Stimulated activated CD8-positive, alpha-beta memory T cell treated with anti-CD3 and anti-CD28 coated beads, Interleukin-4, amount 100 ng/mL, for 1 hour (primary cell): ENCODE measurements at places on chromosomes 4 and X.

DNA sequence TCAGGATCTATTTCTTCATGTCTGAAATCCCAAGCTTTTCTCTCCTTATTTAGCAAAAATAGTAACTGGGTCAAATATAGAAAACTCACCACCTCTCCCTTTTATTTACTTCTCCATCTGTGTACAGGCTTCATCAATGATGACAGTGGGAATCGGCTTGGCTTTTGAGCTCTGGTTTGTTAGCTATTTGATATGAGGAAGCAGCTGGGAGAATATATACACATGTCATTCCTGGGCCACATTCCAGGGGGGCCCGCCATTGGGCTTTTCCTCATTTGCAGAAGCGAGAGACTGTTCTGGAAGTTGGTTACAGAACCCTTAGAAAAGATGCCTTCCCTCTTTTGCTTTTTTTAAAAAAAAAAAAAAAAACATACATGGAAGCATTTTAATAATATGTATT, 107.4 kb upstream of the F9 start:
- DNase-seq: no peak

GRCh38 chrX:137565921-137566745, at the start of gene ZIC3:
Gene ZIC3, plus strand, starts transcription at chrX:137566127. Its CDS starts 565 bp downstream, at chrX:137566692.
- no peak for DNase-seq

DNA sequence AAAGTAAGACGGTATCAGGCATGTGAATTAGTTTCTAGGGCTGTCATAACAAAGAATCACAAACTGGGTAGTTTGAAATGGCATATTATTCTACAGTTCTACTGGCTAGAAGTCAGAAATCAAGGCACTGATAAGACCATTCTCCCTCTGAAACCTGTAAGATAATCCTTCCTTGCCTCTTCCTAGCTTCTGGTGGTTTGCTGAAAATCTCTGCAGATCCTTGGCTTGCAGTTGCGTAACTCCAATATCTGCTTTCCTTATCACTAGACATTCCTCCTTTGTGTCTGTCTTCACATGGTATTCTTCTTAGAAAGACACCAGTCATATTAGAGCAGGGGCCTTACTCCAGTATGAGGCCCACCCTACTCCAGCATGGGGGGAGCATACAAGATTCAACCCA, 19.6 kb upstream of the LCORL start:
- DNase-seq: no peak

GRCh38 chr4:26321373-26322221, 783 bp downstream of the RBPJ start:
- DNase-seq: no peak

DNA sequence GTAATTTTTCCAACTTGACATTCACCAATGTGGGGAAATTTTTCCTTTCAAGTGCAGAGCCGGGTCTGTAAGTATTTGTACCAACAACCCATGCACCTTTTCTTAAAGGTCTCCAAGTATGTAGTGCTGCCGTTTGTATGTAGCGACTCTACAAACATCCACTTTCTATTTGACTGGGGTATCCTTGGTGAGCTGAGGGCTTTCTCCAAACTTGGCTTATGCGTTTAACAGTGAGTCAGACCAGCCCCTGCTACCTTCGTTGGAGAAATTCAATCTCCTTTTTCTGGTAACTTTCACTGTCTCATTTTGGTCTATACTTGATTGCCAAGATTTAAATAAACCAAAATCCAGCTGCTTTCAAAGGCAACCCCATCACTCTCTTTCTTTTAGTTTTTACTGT, 34.9 kb downstream of the MGST2 start:
- no peak for DNase-seq
